ENCODE measurements at places on chromosomes 13 and 19.
A peak's percentile ranks its signal among the peaks of the same experiment; 100 is the strongest.

GRCh38 chr19:16222806-16223205, 25.1 kb downstream of the AP1M1 start:
- DNase-seq = no peak

- DNase-seq = peak; percentile 43
These were observed 29.5 kb upstream of the NFIC start for GRCh38 chr19:3336680-3337523.

DNA sequence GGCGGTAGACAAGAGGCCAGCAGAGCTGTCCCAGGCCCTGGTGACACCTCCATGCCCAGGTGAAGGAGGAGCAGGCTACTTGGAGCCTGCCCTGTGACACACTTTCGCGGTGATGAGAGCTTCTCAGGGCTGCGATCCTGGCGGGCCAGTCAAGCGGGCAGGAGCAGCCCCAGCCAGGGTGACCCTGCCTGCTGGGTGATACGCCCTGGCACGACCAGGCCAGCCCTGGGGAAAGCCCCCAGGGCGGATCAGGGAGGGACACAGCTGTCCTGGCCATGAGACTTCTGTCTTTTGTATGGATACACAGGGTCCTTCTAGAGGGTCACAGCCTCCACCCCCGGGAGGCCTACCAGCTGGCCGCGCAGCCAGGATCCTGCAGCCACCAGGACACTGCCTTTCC, 13.1 kb downstream of the DNM2 start:
- DNase-seq = no peak

- DNase-seq = peak; percentile 10
These were observed at the start of gene MLNR for GRCh38 chr13:49220036-49220855. TSS of gene MLNR (plus strand) at chr13:49220338. CDS start at chr13:49220338, 0 bp downstream.

- no peak for DNase-seq
These were observed 216.1 kb downstream of the SLITRK1 start for GRCh38 chr13:83666141-83666540.

- no peak for DNase-seq
These were observed 12.2 kb downstream of the NFIX start for GRCh38 chr19:13007292-13008045.

DNA sequence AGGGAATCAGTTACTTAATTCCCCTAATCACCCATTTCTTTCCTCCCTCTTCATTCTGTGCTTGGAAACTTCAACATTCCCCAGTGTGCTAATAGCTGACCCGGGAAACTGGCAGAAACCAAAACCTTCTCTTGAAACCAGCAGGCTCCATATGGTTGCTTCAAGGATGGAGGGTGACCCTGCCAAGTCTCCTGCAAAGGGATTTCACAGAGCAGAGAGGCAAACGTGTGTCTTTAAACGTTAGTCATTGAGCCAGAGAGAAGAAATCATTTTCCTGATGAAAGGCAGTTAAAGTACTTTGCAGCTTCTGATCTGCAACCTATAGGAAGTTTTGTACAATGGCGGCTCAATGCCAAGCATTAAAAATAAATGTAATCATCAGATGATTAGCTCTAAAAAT, 220.9 kb downstream of the POU4F1 start:
- DNase-seq = peak; percentile 75

GRCh38 chr19:12921047-12921446, 2.0 kb upstream of the SYCE2 start:
- no peak for DNase-seq

GRCh38 chr13:111283991-111284390, 36.5 kb upstream of the TEX29 start:
- DNase-seq = no peak

DNA sequence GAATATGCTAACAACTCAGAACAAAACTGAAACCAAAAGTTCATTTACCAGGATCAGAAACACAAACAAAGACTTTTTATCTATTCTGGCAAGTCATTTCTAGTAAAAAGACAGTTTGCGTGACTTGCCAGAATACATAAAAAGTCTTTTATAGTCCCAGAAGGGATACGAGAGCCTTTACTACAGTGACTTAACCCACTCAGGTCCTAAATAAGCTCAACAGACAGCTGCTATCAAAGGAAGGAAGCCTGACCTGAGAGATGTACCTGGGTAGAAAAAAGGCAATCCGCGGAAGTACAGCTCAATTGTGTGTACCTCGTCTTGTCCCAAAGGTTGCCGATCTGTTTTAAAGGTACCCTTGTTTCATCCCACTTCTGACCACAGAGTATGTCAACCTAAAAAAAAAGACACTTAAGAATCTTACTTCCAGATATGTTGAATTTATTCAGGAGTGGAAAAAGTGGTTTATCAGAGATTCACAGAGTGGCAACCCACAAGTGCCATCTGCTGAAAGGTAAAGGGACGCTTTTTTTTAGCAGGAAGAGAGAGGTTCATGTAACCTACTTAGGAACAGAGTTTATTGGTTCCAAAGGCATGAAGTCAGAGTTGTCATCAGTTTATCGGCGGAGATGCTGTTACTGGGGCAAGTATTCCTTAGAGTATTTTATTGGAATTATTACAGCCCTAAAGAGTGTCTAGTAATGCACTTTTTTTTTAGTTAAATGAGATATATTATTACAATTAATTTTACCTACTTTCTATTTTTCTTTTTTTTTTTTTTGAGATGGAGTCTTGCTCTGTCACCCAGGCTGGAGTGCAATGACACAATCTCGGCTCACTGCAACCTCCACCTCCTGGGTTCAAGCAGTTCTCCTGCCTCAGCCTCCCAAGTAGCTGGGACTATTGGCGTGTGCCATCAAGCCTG, 69.7 kb upstream of the C1QTNF9B start:
- no peak for DNase-seq

GRCh38 chr13:42114278-42114677, 65.8 kb downstream of the DGKH start:
- no peak for DNase-seq

GRCh38 chr13:102567857-102568256, 28.9 kb upstream of the TPP2 start:
- DNase-seq = no peak

DNA sequence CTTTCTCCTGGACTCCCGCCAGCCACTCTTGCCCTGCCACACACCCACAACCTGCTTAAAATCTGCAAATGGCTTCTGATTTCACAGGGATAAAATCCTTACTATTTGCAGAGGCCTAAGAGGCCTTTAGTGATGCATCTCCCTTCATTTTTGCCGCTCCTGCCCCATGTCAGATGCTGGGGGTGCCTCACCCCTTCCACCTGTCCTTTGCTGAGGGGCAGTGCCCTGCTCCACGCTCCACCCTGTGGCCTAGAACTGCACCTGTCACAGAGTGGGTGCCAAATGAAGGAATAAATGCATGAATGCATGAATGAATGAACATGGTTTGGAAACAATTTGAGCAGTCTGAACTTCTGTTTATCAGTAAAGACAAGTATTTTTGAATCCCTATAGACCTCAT, 34.1 kb upstream of the UQCRFS1 start:
- no peak for DNase-seq

- DNase-seq = no peak
These were observed 68.3 kb downstream of the ZNF431 start for GRCh38 chr19:21210037-21210621.

GRCh38 chr19:805166-805551, 7.9 kb downstream of the PTBP1 start:
- DNase-seq = no peak

DNA sequence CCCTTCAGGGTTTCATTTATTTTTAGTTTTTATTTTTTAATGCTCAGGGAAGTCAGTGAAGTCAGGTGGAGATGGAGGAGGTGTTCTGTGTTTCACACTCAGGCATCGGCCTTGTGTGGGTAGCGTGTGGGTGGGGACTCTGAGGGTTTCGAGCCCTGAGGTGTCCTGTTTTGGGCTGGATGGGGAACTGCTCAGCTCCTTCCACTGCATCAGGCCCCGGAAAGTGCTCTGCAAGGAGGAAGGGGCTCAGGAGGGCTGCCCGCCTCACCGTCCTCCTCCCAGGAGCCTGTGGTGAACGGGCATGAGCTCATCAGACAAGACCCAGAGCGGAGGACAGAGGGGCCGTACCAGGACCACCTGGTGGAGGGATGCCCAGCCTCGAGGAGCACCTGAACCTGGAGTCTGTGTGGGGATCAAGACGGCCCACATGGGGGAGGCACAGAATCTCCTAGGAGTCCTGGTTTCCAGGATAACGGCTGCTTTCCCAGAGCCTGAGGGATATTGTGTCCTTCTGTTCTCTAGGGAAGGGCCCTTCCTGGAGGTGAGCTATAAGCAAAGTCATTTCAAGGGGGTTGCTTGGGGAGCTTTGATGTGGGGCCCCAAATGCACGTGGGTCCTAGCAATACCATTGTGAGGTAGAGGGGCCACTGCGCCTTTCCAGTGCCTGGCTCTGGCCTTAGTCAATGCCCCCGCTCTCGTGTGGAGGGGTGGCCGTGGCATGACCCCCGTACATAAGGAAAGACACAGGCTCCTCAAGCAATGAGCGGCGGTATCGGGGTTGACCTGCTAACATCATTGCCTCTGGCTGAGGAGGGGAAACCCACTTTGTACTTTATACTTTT, 13.5 kb upstream of the GAS6 start:
- no peak for DNase-seq

DNA sequence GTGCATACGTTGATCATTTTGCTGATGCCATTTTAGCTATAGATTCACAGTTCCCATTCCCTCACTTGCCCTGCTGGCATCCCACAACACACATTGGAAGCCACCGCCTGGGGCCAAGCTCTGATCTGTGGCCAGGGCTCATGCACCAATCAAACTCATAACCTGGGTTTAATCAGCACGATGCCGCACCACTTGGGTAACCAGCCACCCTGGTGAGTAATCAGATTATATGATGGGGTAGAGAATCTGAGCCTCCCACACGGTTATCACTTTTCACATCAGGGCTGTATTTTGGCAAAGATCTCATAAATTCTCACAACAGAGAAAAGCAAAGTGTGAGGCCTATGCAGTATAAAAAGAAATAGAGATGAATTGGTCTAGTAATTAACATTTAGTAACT, 66.0 kb upstream of the TNFRSF19 start:
- DNase-seq = no peak

DNA sequence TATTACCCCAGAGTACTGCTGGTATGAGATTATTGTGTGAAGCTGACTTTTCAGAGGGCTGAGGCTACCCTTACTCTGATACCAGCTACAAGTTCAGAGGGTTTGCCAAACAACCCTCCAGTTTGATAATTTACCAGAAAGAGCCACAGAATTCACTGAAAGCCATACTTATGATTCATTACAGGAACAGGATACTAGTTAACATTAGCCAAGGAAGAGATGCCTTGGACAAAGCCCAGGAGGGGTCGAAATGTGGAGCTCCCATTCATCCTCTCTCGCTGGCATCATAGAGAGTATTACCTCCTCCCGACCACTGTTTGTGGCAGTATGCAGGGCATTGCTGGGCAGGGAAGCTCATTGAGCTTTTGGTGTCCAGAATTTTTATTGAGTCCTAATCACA, 364.3 kb downstream of the KCNRG start:
- DNase-seq = no peak

DNA sequence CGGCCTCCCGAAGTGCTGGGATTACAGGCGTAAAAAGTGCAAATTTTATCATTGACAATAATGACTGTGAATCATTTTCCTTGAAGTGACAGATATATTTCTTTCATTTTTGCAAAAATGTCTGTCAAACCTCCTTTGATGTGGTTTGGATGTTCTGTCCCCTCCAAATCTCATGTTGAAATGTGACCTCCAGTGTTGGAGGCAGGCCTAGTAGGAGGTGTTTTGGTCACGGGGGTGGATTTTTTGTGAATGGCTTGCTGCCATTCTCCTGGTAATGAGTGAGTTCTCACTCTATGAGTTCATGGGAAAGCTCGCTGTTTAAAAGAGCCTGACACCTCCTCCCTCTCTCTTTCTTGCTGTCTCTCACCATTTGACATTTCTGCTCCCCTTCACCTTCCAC, 5.5 kb upstream of the SLC1A6 start:
- no peak for DNase-seq

GRCh38 chr13:48819899-48820298, 155.8 kb upstream of the FNDC3A start:
- DNase-seq = no peak

- DNase-seq = no peak
These were observed 95.3 kb upstream of the IPO5 start for GRCh38 chr13:97858161-97858560.

DNA sequence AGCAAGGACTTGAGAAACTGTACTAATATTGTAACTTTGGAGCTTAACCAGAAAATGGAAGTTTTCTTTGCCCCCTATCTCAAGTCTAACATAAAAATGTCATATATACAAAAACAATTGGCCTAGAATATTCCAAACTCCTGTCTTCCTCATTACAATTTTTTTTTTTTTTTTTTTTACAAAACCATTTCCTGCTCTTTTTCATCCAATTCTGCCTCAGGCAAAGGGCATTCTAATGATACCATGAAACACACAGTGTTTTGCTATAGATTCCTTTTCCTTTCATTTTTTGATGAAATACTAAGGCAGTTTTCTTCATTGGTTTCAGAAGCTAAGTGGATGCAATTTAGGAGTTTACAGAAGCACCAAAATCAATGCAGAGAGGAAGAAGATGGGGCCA, 119.7 kb downstream of the LHFPL6 start:
- DNase-seq = no peak

DNA sequence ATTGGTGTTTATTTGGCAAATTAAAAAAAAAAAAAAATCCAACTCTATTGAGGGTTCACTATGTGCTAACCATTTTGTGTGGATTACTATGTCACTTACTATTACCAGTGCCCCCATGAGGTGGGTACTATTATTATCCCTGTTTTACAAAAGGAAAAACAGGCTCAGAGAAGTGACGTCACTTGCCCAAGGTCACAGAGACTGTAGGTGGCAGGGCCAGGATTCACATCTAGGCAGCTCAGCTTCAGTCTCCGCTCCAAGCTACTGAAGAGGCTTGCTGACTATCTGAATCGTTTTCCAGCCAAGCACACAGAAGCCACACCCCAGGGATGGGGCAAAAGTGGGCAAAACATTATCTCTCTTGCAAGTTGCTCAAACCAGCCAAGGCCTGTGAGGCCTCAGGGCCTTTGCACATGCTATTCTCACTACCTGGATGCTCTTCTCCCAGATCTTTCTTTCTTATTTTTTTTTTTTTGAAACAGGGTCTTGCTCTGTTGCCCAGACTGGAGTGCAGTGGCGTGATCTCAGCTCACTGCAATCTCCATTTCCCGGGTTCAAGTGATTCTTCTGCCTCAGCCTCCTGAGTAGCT, 4.8 kb upstream of the ANGPTL8 start:
- DNase-seq = no peak

DNA sequence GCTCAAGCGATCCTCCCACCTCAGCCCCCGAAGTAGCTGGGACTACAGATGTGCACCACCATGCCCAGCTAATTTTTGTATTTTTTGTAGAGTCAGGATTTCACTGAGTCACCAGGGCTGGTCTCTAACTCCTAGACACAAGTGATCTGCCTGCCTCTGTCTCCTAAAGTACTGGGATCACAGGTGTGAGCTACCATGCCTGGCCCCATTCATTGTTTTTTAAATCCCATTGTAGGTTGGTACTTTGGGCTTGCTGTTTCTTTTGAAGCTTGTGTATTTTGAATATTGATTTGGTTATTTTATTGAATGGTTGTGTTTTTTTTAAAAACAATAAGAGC, 26.7 kb downstream of the ZMYM2 start:
- no peak for DNase-seq

GRCh38 chr19:41844601-41845000, at the start of gene LYPD4:
TSS of gene LYPD4 (minus strand) at chr19:41844683. CDS start at chr19:41839285, 5,398 bp downstream.
- no peak for DNase-seq

- DNase-seq = no peak
These were observed 392.8 kb downstream of the SLITRK6 start for GRCh38 chr13:85406269-85406975.

Measured in DMS 273 treated with DMSO at 0.1 percent for 48 hours (cell line).